ENCODE measurements at places on chromosomes 6 and 20. TPM values are rescaled to one million over a fixed set of nuclear protein-coding genes. Genes with fewer than 3 reads are reported as not detected.

The BTNL2 gene
- not detected for total RNA-seq

The CTAGE9 gene
- total RNA-seq, result not detected

The SLC22A7 gene
- total RNA-seq, result not detected

The HLA-DRB5 gene
- not detected for total RNA-seq

The PTCHD4 gene
- not detected for total RNA-seq

The OPN5 gene
- total RNA-seq, result not detected

The ARHGAP40 gene
- total RNA-seq, result 0.08 TPM

The LAMA5 gene
- total RNA-seq, result 400 TPM

The NRN1 gene
- total RNA-seq, result 0.59 TPM

The ETV7 gene
- not detected for total RNA-seq

The C20orf144 gene
- total RNA-seq, result 0.08 TPM

The CLPSL1 gene
- total RNA-seq, result not detected

The CD83 gene
- 2.0 TPM for total RNA-seq

The ANKEF1 gene
- 5.8 TPM for total RNA-seq

The CFB gene
- 1.7 TPM for total RNA-seq

The TP53TG5 gene
- not detected for total RNA-seq

The ADGRF1 gene
- 0.05 TPM for total RNA-seq

The HLA-DMB gene
- 1.7 TPM for total RNA-seq

The ID4 gene
- total RNA-seq, result 0.86 TPM

The TNFAIP3 gene
- 22.4 TPM for total RNA-seq

The APMAP gene
- 185 TPM for total RNA-seq

The MCCD1 gene
- total RNA-seq, result not detected

The CCR6 gene
- not detected for total RNA-seq

The HLA-DRA gene
- total RNA-seq, result not detected

The ZBTB9 gene
- 11.7 TPM for total RNA-seq

The KCNK15 gene
- total RNA-seq, result 0.59 TPM

The C6orf15 gene
- total RNA-seq, result 0.09 TPM

The PRSS16 gene
- 3.3 TPM for total RNA-seq

The ANKRD66 gene
- not detected for total RNA-seq

The C6orf132 gene
- 2.8 TPM for total RNA-seq

The PDYN gene
- not detected for total RNA-seq

The NRSN1 gene
- total RNA-seq, result not detected

The TDRD6 gene
- total RNA-seq, result not detected

The UBE2V1 gene
- 102 TPM for total RNA-seq

The RRAGD gene
- total RNA-seq, result 4.8 TPM

The PRKN gene
- total RNA-seq, result not detected

The HLA-DPB1 gene
- total RNA-seq, result not detected

The MRAP2 gene
- 1.8 TPM for total RNA-seq

The BPIFA1 gene
- not detected for total RNA-seq

The MLIP gene
- not detected for total RNA-seq
